ENCODE measurements at places on chromosomes 6 and 20.
A peak's percentile ranks its signal among the peaks of the same experiment; 100 is the strongest.

GRCh38 chr6:12266571-12266970, 23.6 kb upstream of the EDN1 start:
- DNase-seq, result peak; percentile 40

DNA sequence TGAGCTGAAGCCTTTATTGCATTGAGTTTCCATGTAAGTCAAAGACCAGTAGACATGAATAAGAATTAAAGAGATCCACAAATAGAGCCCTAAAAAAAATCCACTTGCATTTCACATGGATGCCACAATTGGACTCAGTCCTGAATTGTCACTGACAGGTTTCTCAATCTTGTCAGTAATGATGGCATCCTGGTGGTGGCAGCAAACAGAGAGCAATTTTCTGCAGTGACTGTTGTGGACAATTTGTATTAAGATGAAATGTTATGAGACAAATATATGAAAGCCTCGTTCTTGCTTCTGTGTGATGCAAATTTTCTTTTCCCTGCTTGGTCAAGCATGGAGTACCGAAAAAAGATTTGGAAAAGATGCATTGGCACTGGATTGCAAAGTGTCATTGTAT, 278.9 kb downstream of the SAMD5 start:
- no peak for DNase-seq

- no peak for DNase-seq
These were observed 125.1 kb downstream of the TCP11 start for GRCh38 chr6:35015996-35016395.

DNA sequence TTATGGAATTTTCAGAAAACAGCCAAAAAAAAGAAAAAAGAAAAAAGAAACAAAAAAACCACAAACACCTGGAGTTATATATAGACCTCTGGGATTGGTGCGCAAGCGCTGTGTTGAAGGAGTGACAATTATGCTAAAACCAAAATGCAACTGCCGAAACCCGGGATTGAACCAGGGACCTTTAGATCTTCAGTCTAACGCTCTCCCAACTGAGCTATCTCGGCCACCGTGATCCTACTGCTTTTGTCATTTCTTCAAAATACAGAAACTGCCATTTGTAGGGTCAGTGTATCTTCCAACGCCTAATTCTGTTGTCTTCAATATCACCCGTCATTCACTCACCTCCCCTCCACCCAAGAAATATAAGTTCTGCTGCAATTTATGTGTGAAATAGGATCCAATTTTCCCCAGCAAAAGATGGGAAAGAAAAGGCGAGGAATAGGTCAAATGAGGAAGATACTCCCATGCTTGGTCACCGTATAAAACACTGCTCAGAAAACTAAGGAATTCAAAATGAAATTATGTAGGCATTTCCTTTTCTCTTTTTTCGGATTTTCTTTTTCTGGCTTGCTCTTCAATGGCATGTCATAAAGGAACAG, 116.0 kb downstream of the TRIM27 start:
- no peak for DNase-seq

- DNase-seq, result no peak
These were observed 26.4 kb downstream of the GABRR1 start for GRCh38 chr6:89190741-89191140.

DNA sequence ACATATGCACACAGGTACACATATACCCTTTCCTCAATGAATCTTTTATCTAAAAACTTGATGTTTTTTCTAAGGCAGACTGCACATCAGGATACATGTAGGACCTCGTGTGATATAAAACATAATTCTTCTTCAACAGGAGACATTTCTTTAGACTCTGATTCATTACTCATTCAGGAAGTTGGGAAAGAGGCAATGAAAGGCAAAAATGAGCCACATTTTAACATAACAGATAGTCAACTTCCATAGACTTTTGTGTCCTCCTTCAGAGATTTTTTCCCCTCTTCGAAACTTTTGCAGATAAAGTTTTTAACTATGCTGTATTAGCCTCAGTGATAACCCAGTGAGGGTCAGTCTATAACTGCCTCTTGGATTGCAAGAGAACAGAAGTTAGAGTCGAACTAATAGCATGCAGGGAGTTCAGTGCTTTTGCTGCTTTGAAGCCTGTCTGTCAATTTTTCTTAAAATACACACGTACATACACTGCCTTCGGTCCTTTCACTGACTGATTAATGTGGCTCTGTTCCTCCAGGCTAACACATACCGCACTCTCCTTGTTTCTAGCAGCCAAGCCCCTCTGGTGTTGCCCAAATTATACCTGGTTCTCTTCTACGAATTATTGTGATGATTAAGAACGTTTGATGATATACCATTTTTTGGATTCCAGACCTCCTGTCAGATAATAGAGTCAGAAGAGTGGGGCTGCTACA, 562.5 kb upstream of the MAP3K7 start:
- no peak for DNase-seq

- DNase-seq, result no peak
These were observed 169.9 kb upstream of the CST7 start for GRCh38 chr20:24779131-24779530.

DNA sequence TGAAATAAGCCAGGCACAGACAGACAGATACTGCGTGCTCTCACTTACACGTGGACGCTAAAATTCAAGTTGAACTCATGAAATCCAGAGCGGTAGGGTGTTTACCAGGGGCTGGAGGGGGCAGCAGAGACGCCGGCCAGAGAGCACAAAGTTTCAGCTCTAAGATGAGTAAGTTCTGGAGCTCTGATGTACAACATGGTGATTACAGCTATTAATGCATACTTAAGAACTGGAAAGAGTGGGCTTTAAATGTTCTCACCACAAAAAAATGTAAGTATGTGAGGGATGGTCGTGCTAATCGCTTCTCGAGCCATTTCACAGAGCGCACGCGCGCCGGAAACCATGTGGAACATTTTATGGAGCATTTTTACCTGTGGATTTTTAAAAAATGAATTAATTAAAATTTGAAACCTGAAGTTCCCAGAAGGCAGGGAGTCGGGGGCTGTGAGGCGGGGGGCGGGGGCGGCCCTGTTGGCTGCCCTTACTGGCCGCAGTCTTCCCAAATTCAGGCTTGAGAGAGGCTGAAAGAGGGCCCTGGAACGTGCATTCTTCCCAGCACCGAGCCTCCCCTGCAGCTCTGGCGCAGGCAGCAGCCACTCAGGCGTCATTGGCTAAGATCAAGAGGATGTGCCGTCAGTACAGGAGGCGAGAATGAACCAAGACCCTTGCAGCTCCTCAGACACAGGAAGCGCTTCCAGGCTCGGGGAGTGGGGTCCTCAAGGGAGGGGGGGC, 8.5 kb upstream of the SLCO4A1 start:
- no peak for DNase-seq

DNA sequence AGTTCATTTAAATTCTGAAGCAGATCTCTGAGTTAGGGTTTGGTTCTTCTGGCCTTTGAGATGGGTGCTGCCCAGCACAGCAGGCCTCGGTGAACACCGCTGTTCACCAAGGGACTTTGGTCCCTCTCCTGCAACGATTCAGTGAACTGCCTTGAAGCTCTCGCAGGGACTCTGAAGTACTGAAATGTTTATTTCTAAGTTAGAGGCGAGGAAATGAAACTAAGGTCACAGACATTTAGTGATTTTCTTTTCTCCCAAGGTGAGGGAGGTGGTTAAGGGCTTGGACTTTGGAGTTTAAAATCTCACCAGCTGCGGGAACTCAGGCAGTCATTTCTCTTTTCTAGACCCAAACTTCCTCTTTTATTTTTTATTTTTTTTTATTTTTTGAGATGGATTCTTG, 26.2 kb downstream of the E2F3 start:
- DNase-seq, result no peak

DNA sequence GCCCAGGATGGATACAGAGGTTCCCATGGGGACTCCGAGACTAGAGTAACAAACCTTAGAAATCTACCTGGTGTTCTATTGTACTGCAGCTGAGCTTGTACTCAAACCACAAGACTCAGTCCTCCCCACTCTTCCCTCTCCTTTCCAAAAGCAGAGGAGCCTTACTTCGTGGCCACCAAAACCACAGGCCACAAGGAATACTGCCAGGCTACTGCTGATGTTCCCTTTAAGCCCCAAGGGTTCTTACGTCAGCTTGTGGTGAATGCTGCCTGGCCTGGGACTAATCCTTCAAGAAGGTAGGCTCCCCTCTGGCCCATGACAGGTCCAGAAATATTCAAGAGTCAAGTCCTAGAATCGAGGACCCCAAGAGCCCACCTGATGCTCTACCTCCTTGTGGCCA, 10.5 kb upstream of the DEFB128 start:
- DNase-seq, result no peak

DNA sequence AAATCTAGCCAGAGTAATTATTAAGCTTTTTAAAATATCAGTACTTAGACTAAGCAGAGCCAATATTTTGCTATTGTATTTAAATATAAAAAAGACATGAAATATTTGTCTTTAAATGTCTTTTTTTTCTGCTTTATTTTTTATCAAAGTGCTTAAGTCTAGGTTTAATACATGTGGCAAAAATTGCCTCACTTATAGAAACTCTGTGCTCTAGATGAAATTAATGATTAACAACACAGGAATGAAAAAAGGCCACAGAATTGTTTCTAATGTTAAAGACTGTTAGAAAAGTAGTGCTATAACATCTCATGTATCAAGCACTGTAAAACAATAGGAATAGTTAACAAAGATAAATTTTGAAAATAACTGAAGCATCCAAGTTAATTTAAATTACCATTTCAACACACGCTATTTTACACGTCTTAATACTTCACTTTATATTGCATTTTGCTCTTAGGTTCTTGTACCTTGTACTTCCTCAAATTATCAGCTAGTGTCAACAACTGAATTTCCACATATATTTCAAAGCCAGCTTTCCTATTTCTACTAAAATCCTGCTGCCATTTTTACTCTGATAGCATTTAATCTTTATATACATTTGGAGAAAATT, 1515.1 kb downstream of the HACE1 start:
- no peak for DNase-seq

GRCh38 chr6:143553337-143553736, 41.8 kb upstream of the FUCA2 start:
- no peak for DNase-seq

DNA sequence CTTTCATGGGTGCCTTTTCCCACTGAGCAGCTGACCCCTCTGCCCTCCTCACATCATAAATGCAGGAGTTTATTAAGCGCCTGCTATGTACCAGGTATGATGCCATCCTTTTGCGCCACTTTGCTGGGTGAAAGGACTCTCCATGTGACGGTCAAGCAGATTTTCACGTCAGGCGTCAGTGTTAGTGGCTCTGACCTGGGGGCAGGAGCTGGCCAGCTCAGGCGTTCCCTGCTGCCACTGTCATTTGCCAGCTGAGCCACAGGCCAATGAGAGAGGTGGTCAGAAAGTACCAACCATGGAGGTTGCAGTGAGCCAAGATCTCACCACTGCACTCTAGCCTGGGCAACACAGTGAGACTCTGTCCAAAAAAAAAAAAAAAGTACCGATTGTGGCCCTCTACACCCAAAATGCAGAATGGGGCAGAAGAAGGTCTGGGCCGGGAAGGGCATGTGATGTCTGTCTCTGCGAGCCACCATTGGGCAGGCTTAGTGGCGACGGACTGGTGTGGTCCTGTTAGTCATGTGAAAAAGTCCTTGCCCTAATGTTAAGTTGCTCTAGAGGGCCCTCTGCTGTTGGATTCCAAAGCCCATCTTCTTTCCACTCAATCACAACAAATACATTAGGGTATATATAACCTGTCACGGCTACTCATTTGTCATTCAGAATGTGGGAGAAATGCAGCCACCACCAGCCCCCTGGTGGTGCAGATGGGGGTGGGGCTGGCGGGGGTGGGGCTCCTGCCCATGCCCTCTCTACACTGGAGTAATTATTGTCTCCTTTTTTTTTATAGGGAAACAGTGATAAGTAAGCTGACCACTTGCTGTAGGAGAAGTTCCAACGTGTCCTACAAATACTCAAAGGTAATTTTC, 18.4 kb upstream of the SLC22A1 start:
- peak; percentile 18 for DNase-seq

GRCh38 chr20:62366370-62367135, 559 bp downstream of the LAMA5 start:
- no peak for DNase-seq

DNA sequence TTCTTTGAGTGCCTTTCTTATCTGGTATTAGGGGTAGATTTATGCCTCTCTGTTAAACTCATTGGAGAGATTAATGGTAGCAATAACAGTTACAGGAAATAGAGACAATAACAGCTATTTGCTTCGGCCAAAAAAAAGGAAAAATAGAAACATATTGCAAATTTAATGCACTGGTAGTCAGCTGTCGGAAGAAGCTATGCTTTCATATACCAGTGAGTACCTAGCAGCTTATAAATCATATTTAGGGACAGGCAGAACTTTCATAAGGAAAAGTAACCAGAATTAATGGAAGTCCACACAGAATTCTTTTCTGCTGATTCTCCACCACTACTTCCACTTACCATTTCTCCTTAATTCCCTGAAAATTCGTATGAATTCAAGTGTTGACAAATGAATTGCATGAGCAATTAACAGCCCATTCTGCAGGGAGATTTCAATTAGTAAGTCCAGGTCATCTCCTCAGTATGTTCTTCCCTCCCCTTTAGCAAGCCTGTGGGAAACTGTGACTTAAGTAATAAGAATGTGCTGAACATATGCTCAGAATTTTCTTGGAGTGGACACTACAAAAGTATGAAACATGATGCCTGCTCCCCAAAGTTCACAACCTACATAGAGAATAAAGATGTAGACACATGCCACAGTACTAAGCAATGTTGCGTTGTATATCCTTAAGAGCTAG, 196.7 kb upstream of the KCNQ5 start:
- DNase-seq, result no peak

GRCh38 chr6:56314683-56315523, 67.5 kb upstream of the COL21A1 start:
- DNase-seq, result no peak

- no peak for DNase-seq
These were observed 55.1 kb downstream of the MYLK4 start for GRCh38 chr6:2695454-2696095.

DNA sequence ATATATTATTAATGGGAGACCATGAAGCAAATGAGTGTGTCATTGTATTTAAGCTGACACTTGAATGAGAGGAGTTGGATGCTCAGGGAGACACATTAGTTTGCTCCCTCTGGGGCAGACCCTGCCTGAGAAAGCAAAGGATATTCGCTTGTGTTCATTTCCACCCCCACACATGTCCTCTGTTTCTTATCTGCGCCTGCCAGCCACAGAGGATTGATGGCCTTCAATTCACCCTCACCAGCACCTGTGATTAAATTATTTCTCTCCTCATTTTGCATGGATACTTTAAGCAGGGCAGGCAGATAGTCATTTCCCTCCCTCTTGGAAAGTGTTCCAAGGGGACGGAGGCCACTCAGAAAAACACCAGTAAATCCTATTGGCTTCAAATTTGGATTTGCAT, 185.2 kb upstream of the GMDS start:
- DNase-seq, result no peak

- no peak for DNase-seq
These were observed 11.3 kb upstream of the COL12A1 start for GRCh38 chr6:75217193-75217592.
